ENCODE measurements at places on chromosomes 7 and 10. TPM values are rescaled to one million over a fixed set of nuclear protein-coding genes. Genes with fewer than 3 reads are reported as not detected.

The HOXA11 gene
- total RNA-seq: 14.4 TPM

The SLC16A9 gene
- total RNA-seq: 1.2 TPM

The FAM241B gene
- not detected for total RNA-seq

The ATG9B gene
- total RNA-seq: not detected

The WDFY4 gene
- 0.36 TPM for total RNA-seq

GRCh38 chr10:34869135-34869836 lies 54.2 kb upstream of the PARD3 start:
- H3K4me1 ChIP-seq: no peaks in the 10 kb centered on the region
- peaks cover 27% of the 10 kb centered on the region for H3K27me3 ChIP-seq
- no peak overlapping the region for H3K27ac ChIP-seq
- H3K4me3 ChIP-seq: no peak overlapping the region

- H3K27ac ChIP-seq: no peak overlapping the region
- DNase-seq: no peak
- H3K27me3 ChIP-seq: no peaks in the 10 kb centered on the region
- no peak overlapping the region for H3K4me3 ChIP-seq
- no peaks in the 10 kb centered on the region for H3K36me3 ChIP-seq
These were observed 112.7 kb downstream of the CREB5 start for GRCh38 chr7:28524978-28525377.

- no peaks in the 10 kb centered on the region for H3K27me3 ChIP-seq
- H3K36me3 ChIP-seq: no peaks in the 10 kb centered on the region
- no peak overlapping the region for H3K4me3 ChIP-seq
- DNase-seq: no peak
- H3K27ac ChIP-seq: no peak overlapping the region
These were observed 183.6 kb downstream of the PLXNA4 start for GRCh38 chr7:132392713-132393112.

GRCh38 chr7:104795616-104796398 lies 218.2 kb upstream of the KMT2E start:
- no peak overlapping the region for H3K4me3 ChIP-seq
- H3K27ac ChIP-seq: no peak overlapping the region
- no peaks in the 10 kb centered on the region for H3K36me3 ChIP-seq

GRCh38 chr10:86062647-86063145 lies 303.9 kb downstream of the GRID1 start:
- H3K4me1 ChIP-seq: no peaks in the 10 kb centered on the region
- no peaks in the 10 kb centered on the region for H3K27me3 ChIP-seq
- H3K36me3 ChIP-seq: no peaks in the 10 kb centered on the region
- no peak overlapping the region for H3K4me3 ChIP-seq
- no peak overlapping the region for H3K27ac ChIP-seq

- no peaks in the 10 kb centered on the region for H3K36me3 ChIP-seq
- H3K4me3 ChIP-seq: no peak overlapping the region
- H3K4me1 ChIP-seq: peaks cover 16% of the 10 kb centered on the region
- H3K27me3 ChIP-seq: no peaks in the 10 kb centered on the region
These were observed 16.1 kb upstream of the CDK14 start for GRCh38 chr7:90580051-90580450.

DNA sequence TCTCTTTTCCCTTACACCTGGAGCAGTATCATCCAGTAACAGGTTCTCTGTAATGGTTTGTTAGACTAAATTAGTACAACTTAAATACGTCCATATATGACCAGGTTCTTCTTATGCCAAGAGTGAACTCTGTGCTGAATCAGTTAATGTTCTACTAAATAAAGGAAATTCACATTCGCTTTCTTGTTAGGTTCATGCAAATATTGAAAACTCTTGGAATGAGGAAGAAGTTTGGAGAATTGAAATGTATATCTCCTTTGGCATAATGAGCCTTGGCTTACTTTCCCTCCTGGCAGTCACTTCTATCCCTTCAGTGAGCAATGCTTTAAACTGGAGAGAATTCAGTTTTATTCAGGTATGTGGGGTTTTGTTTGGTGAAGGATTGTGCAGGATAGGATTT lies 15.3 kb upstream of the CFAP69 start:
- no peak overlapping the region for H3K4me3 ChIP-seq
- peaks cover 10% of the 10 kb centered on the region for H3K36me3 ChIP-seq
- H3K27me3 ChIP-seq: no peaks in the 10 kb centered on the region

DNA sequence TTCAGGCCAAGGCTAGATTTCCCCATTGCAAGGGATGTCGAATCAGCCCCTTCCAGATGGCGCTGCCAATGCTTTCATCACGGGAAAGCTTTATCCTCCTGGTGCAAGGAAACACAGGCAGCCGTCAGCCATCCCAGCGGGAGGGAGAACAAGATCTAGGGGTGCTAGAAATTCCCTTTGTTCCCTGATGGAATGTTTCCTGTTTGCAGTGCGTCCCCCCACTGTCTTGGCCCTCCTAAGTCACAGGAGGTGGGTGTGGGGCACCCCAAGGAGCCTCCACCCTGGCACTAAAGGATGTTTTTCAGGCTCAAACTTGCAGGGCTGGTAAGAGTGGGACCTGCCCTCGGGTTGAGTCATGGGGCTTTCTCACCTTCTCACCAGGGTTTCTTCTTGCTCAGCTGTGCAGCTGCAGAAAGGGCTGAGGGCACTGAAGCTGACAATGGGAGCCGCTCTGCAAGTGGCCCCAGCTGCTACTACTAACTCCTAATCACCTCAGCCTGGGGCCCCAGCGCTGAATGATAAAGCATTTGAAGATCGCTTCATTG lies 103.6 kb downstream of the PRPF18 start:
- no peak overlapping the region for H3K27ac ChIP-seq
- no peaks in the 10 kb centered on the region for H3K27me3 ChIP-seq
- H3K36me3 ChIP-seq: peaks cover 63% of the 10 kb centered on the region
- peaks cover 16% of the 10 kb centered on the region for H3K4me1 ChIP-seq
- no peak overlapping the region for H3K4me3 ChIP-seq
- DNase-seq: no peak

DNA sequence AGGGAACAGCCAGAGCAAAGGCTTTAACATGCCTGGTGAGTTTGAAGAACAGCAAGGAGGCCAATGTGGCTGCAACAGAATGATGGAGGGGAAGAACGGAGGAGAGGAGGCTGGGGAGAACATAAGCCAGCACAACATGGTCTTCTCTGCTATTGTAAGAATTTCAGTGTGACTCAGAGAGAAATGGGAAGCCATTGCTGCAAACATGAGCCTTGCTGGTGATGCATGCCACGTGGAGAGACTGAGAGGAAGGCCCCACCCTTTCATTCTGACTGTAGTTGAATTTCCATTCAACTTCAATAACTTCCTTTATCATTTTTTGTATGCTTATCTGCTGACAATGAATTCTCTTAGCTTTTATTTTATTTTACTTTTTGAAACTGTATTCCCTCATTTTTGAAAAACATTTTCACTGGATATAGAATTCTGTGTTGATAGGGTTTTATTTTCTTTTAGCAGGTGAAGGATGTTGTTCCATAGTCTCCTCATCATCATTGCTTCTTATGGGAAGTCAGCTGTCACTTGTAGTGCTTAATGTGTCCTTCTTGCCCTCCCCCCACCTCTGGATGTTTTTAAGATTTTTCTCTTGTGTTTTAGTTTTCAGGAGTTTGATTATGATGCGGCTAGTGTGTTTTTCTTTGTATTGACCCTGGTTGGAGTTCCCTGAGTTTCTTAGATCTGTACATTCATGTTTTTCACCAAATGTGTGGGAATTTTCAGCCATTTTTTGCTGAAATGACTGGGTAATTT lies 46.4 kb upstream of the LEP start:
- no peak overlapping the region for H3K27ac ChIP-seq
- H3K4me1 ChIP-seq: no peaks in the 10 kb centered on the region
- no peaks in the 10 kb centered on the region for H3K36me3 ChIP-seq
- H3K27me3 ChIP-seq: peaks cover 25% of the 10 kb centered on the region
- no peak for DNase-seq

DNA sequence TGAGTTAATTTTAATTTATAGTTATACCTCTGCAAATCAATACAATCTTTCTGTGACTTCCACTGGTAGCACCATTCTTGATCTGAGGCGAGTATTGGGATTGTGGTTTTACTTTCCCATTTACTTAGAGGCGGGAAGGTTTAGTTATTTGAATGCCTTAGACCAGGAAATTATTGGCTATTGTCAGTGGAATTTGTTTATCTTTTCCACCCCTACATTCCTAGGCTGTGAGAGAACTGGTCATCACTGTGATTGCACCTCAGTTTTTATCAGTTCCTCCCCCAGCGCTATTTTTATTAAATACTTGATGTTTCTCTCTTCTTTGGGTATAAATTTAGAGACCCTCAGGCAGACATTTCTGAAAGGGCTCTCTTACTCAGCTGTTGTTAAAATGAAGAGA lies 29.9 kb downstream of the CDK14 start:
- H3K27me3 ChIP-seq: no peaks in the 10 kb centered on the region
- no peaks in the 10 kb centered on the region for H3K36me3 ChIP-seq
- DNase-seq: peak; percentile 75
- H3K4me3 ChIP-seq: peak overlapping the region; percentile 49
- H3K27ac ChIP-seq: peak overlapping the region; percentile 32
- H3K4me1 ChIP-seq: peaks cover 40% of the 10 kb centered on the region

GRCh38 chr7:30157204-30157603 lies 22.4 kb downstream of the MTURN start:
- H3K36me3 ChIP-seq: no peaks in the 10 kb centered on the region
- no peak for DNase-seq
- peaks cover 9% of the 10 kb centered on the region for H3K4me1 ChIP-seq
- no peaks in the 10 kb centered on the region for H3K27me3 ChIP-seq
- no peak overlapping the region for H3K27ac ChIP-seq

- no peaks in the 10 kb centered on the region for H3K27me3 ChIP-seq
- DNase-seq: peak; percentile 77
- H3K27ac ChIP-seq: no peak overlapping the region
These were observed 53.4 kb downstream of the GLRX3 start for GRCh38 chr10:130189608-130190054.

Data from osteoblast (primary cell).